ENCODE measurements at places on chromosomes 5 and 9.

DNA sequence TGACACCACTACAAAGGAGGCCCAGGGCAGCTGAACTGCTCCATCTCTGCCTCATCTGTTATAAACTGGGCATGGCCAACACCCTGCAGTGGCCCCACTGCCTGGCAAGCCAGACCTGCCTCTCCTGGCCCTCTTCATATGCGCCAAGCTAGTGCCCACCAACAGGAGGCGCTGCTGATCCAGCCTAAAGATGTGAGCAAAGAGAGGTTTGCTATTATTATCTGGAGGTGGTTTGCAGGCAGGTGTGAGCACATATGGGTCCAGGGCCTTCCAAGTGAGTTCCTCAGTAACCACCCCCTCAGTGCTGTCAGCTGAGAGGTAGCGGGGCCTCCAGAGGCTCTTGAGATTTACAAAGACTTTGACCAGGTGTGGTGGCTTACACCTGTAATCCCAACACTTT lies 232.2 kb downstream of the SYK start:
- peak; percentile 39 for DNase-seq

- DNase-seq, result no peak
These were observed 66.4 kb downstream of the POU5F2 start for GRCh38 chr5:93674866-93675459.

- no peak for DNase-seq
These were observed 3.3 kb upstream of the DMRT2 start for GRCh38 chr9:1046639-1047572.

- no peak for DNase-seq
These were observed 149.8 kb upstream of the RAPGEF1 start for GRCh38 chr9:131889437-131890251.

- no peak for DNase-seq
These were observed 500.2 kb upstream of the ADAMTS16 start for GRCh38 chr5:4639946-4640345.

- DNase-seq, result no peak
These were observed 76.2 kb downstream of the ARHGAP26 start for GRCh38 chr5:142846406-142846805.

- DNase-seq, result no peak
These were observed 105.2 kb downstream of the CDK5RAP2 start for GRCh38 chr9:120474591-120475243.

- DNase-seq, result no peak
These were observed 48.1 kb downstream of the G3BP1 start for GRCh38 chr5:151819830-151820229.

GRCh38 chr9:70413464-70413798 lies 1.0 kb downstream of the KLF9 start:
- DNase-seq, result peak; percentile 44

DNA sequence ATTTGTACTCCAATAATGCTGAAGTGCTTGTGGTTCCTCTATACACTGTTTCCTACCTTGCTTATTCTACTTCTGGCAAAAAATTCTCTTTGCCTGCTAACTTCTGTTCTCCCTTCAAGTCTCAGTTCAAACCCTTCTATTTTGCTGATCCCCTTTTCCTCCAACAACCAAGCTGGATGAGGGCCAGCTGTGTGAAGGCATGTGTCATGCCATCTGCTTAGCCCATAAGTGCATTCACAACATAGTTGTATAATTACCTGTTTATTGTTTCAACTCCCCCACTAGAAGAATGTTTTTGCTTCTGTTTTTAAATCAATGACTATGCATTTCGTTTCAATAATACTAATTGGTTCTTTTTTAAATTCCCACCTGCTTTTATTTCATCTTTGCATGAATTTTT lies 1951.4 kb upstream of the WWC1 start:
- DNase-seq, result no peak

DNA sequence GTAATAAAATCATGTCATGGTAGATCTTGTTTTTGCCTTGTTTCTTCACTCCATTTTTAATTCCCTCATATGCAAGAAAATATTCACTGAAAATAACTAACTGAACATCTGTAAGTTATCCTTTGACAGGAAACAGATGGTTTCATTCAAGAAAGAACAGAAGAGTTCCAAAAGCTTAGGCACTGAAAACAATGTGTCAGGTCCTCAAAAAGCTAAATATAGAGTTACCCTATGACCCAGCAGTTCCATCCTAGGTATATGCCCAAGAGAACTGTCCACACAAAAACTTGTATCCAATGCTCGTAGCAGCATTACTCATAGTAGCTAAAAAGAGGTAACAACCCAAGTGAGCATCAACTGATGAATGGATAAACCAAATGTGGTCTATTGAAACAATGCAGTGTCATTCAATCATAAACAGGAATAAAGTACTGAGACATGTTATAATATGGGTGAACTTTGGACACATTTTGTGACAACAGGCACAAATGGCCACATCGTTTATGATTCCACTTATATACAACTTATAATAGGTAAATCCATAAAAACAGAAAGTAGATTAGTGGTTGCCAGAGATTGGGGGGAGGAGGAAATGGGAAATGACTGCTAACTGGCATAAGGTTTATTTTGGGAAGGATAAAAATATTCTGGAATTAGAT lies 231.0 kb downstream of the FRMD3 start:
- no peak for DNase-seq
